ENCODE measurements at places on chromosomes 13 and 19.

DNA sequence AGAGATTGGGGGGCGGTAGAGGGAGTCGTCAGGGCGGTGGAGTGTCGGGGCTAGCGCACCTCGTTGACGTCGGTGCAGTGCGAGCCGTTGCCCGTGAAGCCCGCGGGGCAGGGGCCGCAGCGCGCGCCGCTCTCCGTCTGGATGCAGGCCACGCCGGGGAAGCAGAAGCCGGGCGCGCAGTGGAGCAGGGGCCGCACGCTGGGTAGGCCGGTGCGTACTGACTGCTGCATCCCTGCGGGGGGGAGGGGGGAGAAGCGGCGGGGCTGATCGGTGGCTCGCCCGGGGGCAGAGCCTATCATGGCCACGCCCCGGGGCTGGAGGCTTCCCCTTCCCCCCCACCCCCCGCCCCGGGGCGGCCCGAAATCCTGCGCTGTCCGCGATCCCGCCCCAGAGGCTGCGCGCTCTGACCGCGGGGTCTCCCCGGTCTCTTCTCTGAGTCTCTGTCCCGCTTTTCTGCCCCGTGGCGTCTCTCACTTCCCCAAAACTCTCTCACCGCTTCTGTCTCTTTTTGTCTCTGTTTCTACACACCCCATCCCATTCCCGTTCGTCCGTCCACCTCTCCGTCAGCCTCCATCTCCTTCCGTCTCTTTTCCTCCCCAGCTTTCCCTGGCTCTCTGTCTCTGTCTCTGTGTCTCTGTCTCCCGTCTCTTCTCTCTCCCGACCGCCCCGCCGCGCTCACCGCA lies 1.1 kb downstream of the COMP start:
- peak; percentile 24 for DNase-seq

GRCh38 chr13:98794498-98794897 lies 42.0 kb upstream of the SLC15A1 start:
- no peak for DNase-seq

DNA sequence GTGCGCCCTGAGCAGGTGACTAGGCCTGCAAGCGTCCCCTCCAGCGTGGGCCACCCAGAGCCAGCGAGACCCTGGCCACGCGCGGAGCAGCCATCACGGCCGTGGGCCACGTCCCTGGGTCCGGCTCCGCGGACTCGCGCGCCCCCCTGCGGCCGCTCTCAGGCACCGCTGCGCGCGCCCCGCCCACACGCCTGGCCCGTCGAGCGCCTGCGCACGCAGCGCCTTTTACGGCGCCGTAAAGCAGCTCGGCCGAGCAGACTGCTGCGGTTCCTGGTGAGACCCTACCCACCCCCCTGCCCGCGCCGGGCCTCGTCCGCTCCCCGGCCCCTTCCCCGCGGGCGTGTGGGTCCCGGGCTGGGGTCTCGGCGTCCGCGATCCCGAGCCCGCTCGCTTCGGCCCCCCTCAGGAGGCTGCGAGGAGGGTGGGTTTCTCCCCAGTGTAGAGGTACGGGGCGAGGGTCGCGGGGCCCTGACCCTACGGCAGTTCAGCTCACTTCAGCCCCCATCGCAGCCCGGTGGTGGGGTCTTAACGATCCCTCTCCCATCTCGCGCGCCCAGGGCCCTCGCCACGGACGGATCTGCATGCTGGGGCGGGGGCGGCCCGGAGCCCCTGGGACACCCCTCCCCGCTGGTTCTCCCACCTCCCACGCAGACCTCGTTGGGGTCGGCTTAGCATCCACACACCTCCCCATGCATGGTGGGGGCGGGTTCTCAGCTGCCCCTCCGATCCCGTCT lies at the start of gene TRAPPC5:
Gene TRAPPC5 (plus strand): TSS at position 228 of the 734 bp plus-strand sequence. CDS start 1,421 bp downstream, outside the sequence.
- peak; percentile 83 for DNase-seq

- DNase-seq, result no peak
Observed at GRCh38 chr13:55664178-55664577, 1476.5 kb upstream of the PRR20A start.

- no peak for DNase-seq
Observed at GRCh38 chr19:3250675-3251074, 26.2 kb downstream of the CELF5 start.

- no peak for DNase-seq
Observed at GRCh38 chr13:39369161-39369890, 233.7 kb downstream of the LHFPL6 start.

DNA sequence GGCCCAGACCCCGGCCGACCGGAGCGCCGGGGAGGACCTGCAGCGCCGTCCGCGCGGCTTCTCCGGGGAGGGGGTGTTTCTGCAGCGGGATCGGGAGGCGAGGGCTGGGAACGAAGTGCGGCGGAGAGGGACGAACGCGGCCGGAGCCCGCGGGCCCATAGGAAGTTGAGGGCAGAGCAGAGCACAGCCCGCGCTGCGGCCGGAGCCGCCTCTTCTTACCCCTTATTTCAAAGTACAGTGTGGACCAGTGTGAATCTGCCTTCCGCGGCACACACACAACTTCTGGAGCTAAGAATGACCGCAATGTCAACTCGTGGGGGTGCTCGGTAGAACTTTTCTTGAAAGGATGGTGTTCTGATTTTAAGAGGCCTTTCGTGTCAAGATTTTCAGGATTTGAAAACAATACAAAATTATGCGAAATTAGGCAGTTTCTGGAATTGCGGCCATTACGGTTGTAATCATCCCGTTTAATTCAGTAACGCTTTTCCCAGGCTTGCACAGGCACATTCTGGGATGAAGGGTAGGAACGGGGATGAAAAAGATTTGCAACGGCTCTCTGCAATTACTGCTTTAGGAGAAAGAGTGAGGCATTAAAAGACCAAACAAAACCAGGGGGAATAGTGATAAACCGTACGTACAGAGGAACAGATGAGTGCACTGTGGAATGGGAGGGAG lies 821 bp downstream of the TDRD3 start:
- DNase-seq, result peak; percentile 68

- no peak for DNase-seq
Observed at GRCh38 chr13:93867481-93867880, 612.0 kb downstream of the DCT start.

- DNase-seq, result no peak
Observed at GRCh38 chr19:8457827-8458226, 13.1 kb downstream of the HNRNPM start.

DNA sequence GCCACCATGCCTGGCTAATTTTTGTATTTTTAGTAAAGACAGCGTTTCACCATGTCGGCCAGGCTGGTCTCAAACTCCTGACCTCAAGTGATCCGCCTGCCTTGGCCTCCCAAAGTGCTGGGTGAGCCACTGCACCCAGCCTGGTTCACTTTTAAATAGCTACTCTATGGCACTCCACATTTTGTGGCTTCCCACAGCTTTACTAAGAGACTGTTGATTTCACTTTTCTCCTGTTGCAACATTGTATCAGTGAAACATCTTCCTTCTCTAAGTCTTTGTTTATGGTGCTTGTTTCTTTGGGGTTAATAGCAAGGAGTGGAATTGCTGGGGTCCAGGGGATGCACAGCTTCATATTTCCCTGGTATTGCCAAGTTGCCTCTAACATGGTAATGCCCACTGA lies 12.3 kb downstream of the TMEM38A start:
- no peak for DNase-seq

- DNase-seq, result no peak
Observed at GRCh38 chr19:4064149-4064495, 2.6 kb downstream of the ZBTB7A start.

- DNase-seq, result peak; percentile 46
Observed at GRCh38 chr13:42215578-42216421, 56.2 kb upstream of the AKAP11 start.

GRCh38 chr19:44646049-44646416 lies 2.3 kb downstream of the PVR start:
- DNase-seq, result no peak

DNA sequence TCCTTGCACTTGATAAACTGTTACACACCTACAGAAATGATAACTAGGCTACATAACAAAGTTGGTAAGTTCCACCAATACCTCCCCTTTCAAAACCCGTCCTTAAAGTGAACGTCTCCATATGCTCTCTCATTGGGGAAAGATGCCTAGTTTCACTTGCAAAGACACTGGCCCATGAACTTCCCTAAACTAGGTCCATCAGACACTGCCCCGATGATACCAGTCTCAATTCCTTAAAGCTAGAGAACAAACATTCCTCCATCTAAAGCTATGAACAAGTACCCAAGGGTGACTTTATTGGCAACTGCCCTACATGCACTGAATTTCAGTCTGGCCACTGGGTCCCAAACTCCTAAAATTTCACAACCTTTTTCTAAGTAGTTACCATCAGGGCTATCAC lies 39.9 kb downstream of the FOXO1 start:
- no peak for DNase-seq

- peak; percentile 5 for DNase-seq
Observed at GRCh38 chr13:73429701-73430100, 370.9 kb downstream of the KLF5 start.

GRCh38 chr19:11480715-11481533 lies at the start of gene ELAVL3:
Gene ELAVL3, minus strand, starts transcription at chr19:11481046. Its CDS starts 438 bp downstream, at chr19:11480608.
- DNase-seq, result no peak

GRCh38 chr19:46296722-46297461 lies at the start of gene HIF3A:
Gene HIF3A, plus strand, starts transcription at chr19:46297042. Its CDS starts 35 bp downstream, at chr19:46297077.
- DNase-seq, result peak; percentile 28

Measured in fibroblast of skin of scalp (primary cell).